ENCODE measurements at places on chromosomes 7 and 10. TPM values are rescaled to one million over a fixed set of nuclear protein-coding genes. Genes with fewer than 3 reads are reported as not detected.

UNCX gene
- total RNA-seq, result not detected

FXYD4 gene
- not detected for total RNA-seq

PTF1A gene
- total RNA-seq, result not detected

DNA sequence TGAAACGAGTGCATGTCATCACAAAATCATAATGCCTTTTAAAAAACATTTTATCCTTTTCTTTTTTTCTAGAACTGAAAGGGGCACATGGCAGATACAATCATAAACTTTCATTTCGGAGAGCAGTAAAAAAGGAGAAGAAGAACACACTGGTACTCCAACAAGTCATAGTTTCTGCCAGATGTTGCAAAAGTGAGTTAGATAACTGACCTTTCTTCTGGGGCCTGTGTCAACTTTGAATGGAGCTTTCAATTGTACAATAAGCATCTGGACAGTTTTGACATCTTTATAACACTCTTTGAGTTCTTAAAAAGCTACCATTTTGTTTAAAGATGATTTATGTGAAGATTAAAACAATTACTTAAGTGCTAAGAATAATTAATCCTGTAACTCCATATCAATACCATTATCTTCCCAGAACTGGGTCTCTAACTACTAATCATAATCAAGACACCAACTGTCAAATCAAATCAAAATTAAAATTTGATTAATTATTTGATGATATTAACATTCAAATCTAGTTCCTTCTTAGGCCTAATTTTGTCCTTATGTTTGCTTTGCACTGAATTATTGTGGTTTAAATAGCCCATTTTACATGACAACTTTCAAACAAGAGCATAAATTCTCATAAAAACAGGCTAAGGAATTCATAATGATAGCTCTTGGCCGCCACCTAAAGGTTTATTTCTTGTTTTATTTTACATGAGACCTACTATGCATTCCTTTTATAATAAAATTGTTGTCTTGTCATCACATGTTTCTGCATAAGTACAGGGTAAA, 19.5 kb upstream of the ITGB8 start:
- H3K4me3 ChIP-seq, result no peak overlapping the region
- DNase-seq, result no peak
- peaks cover 22% of the 10 kb centered on the region for H3K4me1 ChIP-seq
- H3K27me3 ChIP-seq, result no peaks in the 10 kb centered on the region

DNA sequence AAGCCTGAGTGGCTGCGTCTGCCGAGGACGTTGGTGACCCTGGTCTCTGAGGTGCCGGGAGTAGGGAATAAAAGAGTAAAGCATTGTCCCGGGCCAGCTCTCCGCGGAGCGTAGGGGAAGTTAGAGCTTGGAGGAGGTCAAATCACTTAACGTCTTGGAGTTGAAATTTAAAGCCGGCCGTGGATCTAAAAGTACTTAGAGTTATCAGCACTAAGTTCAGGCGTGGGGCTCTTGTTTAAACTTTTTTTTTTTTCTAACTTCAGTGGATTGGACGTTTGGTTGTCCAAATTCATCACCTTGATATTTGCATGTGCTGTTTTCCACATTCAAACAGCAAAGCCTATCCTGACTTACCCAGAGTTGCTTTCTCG, 700 bp downstream of the NIPSNAP2 start:
- peak overlapping the region; percentile 92 for H3K4me3 ChIP-seq
- H3K27me3 ChIP-seq, result no peaks in the 10 kb centered on the region

DNA sequence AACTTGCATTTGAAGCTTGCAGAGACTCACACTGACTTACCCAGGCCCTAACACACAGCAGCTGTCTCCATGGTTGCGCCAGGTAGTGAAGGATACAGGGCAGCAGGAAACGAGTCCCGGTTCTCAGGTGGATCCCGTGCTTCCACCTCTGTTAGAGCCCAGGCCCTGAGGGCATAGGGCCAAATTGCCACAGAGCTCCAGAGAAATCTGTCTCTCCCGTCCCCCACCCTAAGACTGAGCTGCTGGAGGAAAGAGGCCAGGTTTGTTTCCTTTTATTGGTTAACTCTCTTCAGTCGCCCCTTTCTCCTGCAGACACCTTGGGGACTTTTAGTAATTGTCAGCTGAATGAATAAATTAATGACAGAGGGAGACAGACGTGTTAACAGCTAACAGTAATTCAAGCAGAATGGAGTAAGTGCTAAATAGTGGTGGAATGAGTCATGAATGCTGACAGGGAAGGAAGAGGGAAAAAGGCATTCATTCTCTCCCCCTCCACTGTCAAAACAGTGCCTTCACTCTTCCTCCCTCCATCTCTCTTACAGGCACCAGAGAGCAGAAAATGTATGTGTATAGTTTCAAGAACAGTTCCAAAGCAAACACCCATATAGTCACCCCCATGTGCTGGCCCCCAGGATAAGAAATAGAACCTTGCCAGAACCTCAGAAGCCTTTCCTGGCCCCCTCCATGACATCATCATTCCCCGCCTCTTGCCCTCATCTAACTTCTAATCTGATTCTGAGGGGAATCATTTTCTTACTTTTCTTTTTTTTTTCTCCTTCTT, 16.8 kb upstream of the DLG5 start:
- no peak for DNase-seq
- no peaks in the 10 kb centered on the region for H3K27me3 ChIP-seq
- H3K4me3 ChIP-seq, result no peak overlapping the region

DNA sequence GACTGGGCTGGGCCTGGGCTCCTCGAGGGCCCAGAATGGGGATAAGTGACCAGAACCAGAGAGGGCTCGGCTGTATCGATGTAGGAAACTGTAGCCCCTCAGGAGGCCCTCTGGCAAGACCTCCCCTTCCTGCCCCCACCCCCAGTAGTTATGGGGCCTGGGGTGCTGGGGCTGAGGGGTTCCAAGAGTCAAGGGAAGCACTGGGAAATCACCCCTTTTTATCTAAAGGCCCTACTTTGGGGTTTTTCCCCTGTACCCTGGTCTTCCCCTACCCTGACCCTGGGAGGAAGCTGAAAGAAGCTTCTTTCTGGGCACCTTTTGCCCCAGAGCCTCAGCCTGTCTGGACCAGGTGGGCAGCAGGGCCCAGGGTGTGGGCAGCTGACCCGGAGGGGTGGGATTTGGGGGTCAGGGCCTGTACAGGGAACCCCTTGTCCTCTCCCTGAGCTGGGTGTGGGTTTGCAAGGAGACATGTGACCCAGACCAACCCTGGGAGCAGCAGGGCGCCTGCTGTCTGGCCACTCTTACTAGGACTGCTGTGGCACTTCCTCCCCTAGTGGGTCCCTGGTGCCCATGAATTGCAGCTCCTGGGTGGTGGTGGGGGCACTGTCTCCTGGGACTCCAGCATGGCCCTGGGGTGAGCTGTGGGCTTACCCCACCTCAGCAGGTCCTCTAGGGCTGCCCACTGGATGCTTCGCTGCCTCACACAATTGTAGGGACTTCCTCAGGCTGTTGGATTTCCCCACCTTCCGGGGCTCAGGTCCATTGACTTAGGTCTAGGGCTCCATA, 1.5 kb downstream of the IRF5 start:
- H3K27me3 ChIP-seq, result peaks cover 25% of the 10 kb centered on the region
- DNase-seq, result no peak
- H3K27ac ChIP-seq, result no peak overlapping the region

DNA sequence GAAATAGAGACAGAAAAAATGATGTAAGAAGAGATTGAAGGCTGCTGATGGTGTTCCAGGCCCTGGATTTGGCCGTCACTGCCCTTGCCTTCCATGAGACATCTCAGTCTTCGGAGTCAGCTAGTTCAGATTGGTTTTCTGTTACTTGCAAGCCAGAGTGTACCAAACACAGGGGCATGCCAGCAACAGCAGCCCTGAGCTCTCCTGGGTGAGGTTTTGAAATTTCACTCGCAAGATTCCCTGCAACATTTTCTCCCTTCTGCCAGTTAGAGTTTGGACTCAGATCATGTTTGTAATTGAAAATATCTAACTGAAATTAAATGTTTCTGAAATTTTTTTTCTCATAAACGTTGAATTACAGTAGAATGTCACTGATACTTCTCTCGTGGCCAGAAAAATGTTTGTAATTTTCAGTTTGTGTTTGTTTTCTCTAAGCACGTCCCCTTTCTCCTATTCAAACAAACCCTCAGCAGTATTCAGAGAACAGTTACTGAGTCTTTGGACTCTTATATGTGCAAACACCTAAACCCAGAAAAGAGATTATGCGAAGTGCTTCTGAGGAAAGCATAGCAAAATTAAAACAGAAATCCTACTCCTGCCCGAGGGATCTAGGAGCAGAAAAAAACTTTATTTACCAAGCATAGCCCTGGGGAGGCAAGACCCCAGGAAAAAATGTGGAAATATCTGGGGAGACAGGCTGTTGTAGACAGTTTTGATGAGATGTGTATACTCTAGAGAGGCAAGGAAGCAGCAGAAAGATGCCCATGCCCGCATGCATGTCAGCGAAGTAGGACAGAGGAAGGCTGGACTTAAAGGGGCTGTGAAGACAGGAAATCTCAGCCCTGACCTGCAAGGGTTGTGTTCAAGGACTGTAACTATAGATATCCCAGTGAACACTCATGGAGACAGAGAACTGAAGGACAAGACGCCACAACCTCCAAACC, 43.0 kb upstream of the NAMPT start:
- peaks cover 2% of the 10 kb centered on the region for H3K27me3 ChIP-seq
- H3K4me3 ChIP-seq, result no peak overlapping the region
- no peaks in the 10 kb centered on the region for H3K36me3 ChIP-seq
- no peak for DNase-seq
- H3K4me1 ChIP-seq, result peaks cover 16% of the 10 kb centered on the region
- H3K27ac ChIP-seq, result no peak overlapping the region

GRCh38 chr7:106222545-106222944, 62.2 kb downstream of the NAMPT start:
- H3K27me3 ChIP-seq, result peaks cover 3% of the 10 kb centered on the region
- peaks cover 2% of the 10 kb centered on the region for H3K4me1 ChIP-seq

DNA sequence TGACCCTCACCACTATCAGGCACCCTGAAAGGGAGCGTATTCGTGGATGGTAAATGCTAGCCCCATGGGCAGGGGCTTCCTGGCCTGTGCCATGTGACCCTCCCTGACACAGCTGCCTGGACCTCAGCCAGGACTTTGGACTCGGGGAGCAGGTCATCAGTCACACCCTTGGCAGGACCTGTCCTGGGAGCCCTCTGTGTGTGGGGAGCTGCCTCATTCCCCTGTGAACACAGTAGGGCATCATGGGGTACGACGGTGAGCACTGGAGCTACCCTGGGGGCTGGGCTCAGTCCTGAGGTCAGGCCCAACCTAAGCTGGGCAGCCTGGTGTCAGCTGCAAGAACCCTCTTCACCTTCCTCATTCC, 129.3 kb upstream of the FAM20C start:
- no peak overlapping the region for H3K4me3 ChIP-seq
- no peaks in the 10 kb centered on the region for H3K4me1 ChIP-seq
- no peaks in the 10 kb centered on the region for H3K27me3 ChIP-seq

DNA sequence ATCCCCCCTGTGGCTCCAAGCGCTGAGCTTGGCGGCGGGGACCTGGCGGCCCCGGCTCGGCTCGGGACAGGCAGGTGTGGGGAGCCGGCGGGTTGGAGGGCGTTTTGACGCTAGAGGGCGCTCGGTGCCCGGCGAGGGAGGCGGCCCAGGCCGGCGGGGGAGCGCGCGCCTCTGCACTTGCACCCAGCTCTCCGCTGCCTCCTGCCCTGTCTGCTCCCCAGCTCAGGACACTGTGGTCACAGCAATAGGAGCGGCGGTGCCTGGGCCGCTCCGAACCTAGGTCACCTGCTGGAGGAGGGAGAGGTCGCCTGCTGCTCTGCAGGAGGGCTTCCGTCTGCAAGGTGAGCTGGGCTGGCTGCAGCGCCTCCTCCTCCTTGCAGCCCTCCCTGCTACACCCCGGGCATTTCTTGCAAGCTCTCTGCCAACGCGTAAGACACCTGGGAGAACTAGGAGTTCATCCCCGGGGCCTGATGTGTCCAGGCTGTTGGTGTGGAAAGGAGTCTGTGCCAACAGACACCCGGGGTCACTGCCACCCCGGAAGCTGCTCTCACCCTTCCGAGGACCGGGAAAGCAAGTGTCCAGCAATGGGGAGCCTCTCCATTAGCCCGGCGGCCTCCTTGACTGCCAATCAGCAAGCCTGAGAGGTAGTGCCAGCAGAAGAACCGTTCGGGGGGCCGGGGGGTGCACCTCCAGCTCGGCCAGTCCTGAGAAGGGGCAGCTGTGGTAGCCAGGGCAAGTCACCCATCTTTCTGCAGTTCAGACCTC, 620.4 kb downstream of the GALNT17 start:
- H3K27me3 ChIP-seq, result peaks cover 22% of the 10 kb centered on the region
- no peak overlapping the region for H3K27ac ChIP-seq
- no peaks in the 10 kb centered on the region for H3K36me3 ChIP-seq
- no peak for DNase-seq
- no peak overlapping the region for H3K4me3 ChIP-seq

DNA sequence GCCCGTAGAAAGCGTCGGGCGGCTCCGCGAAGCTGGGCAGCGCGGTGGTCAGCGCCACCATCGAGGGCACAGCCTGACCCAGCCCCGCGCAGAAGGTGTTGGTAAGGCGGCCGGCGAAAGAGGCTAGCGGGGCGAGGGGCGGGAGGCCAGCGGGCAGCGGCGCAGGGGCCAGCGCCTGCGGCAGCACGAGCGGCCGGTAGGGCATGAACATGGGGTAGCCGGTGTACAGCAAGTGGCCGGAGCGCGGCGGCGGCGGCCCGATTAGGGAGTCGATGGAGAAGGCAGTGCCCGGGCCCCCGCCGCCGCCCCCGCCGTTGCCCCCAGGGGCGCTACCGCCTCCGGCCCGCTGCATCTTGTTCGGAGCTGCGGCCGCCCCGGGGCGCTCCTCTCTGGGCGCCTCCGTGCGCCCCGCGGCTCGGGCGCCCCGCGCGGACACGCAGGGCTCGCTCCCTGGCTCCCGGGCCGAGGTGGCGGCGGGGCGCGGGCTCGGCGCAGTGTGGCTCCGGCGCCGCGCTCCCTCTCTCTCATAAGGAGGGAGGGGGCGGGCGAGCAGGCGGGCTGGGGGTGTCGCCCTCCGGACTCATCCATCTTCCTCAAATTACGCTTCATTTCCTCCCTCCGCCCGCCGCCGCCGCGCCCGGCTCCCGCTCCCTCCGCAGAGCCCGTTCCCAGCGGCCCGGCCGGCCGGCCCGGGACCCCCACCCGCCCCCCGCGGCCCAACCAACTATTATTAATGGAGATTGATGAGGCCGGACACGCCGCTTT, at the start of gene GBX1:
Gene GBX1 (minus strand): TSS at position 498 of the 765 bp plus-strand sequence. CDS start 146 bp downstream, at position 352.
- H3K4me1 ChIP-seq, result peaks cover 5% of the 10 kb centered on the region
- no peak for DNase-seq
- H3K4me3 ChIP-seq, result peak within 1 kb of the TSS; percentile 50
- no peak within 1 kb of the TSS for H3K27ac ChIP-seq
